ENCODE measurements at places on chromosomes 11 and 22.

GRCh38 chr22:48887394-48888332 is 940.0 kb downstream of the BRD1 start:
- DNase-seq, result no peak

DNA sequence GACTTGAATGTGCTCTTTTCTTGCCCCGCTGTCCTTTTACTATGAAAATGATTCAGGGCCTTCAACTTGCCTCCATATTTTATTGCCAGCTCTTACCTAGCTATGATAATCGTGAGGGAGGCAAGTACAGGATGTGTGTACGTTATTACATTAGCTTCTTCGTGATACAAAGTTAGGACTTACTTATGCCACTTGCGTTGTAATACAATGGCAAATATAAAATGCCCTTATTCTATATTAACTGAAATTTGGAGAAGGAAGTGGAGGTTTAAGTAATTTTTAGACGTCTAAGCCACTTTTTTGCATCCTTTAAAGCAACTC is 10.8 kb upstream of the CCT8L2 start:
- DNase-seq, result no peak

DNA sequence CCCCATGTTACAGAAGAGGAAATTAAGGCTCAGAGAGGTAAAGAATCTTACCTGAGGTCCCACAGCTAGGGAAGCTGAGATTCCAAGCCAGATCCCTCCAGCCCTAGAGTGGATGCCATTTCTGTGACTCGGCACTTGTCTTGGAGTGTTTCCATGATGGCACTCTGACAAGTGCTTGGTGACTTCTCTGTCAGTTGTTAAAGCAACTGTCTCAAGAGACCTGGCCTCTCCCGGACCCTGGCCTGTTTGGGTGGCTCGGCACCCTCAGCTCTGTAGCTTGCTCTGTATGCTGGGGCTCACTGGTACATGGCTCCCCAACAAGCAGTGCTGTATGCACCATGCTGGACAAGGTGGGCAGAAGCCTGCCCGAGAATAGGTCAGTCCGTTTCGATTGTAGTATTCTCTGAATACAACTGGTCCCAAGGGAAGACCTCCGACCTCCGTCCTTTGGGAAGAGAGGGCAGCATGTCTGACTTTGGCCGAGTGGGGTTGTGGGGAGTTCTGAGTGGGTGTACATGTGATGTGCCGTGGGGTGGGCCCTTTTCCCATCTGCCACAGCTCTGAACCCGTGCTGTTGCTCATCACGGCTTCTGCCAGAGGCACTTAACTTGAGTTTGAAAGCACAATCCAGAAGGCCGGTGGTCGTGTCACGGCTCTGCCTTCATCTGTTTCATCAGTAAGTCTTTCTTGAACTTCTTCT is 12.4 kb downstream of the ACO2 start:
- no peak for DNase-seq

DNA sequence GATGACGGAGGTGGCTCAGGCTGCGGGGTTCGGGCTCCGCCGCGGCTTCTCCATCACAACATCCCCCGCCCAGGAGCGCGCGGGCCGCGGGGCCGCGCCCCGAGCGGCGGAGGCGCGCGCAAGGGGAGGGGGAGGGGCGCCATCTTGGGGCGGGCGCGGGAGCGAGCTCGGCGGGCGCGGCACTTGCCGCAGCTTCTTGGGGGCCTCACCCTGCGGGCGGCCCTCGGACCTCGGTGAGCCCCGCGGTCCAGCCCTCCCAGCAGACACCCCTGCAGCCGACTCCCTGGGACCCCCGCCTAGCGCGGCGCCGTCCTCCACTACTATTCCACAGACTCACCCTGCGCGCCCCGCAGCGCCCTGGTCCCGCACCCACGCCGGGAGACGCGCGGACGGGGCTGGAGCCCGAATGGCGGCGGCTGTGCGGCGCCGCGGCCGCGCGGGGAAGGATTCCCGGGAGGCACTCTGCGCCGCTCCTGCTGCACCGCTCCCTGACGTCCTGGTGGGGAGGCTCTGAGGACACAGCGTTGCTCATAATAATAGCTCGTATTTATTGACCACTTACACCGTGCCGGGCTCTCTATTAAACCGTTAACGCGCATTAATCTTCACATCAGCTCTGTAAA is at the start of gene APBB1:
Gene APBB1, minus strand, starts transcription at position 86 of the 623 bp plus-strand sequence. CDS start 7,747 bp downstream, outside the sequence.
- DNase-seq, result peak; percentile 43

GRCh38 chr11:68153742-68154141 is 32.6 kb upstream of the CHKA start:
- no peak for DNase-seq

DNA sequence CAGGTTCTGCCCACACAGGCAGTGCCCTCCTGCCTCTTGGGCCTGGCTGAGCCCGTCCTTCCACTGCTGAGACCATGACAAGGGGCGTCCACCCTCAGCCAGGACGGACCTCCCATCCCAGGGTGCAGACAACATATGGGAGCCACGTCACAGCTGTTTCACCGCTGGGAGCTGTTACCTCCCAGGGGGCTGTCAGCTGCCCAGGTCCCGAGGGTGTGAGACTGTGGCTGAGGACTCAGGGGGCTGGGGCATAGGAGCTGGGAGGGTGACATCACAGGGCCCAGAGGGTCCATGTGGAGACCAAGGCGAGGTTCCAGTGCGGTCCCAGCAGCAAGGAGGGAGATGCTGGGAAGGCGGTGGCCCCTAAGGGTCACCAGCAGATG is 17.9 kb upstream of the CTSD start:
- DNase-seq, result no peak

GRCh38 chr22:49207008-49208003 is 620.4 kb downstream of the BRD1 start:
- DNase-seq, result no peak
